ENCODE measurements at places on chromosomes 7 and 10.

DNA sequence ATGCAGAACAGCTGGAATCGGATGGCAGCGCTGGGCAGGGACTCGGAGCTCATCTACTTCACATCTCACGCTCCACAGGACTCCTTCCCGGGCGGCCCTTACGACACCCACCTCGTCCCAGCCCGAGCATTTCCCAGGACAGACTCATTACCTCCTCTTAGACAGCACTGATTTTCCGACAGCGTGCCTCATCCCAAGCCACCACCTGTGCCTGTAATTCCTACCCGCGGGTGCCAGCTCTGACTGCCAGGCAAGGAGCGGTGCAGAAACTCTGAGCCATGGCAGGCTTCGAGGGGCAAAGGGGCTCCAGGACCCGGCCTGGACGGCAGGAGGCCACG lies 25.6 kb downstream of the GPER1 start:
- DNase-seq = no peak

- DNase-seq = no peak
Observed at GRCh38 chr10:16491933-16492332, 29.7 kb downstream of the C1QL3 start.

- no peak for DNase-seq
Observed at GRCh38 chr10:373015-373414, 237.8 kb downstream of the ZMYND11 start.

- DNase-seq = no peak
Observed at GRCh38 chr10:118332948-118333710, 9.0 kb downstream of the FAM204A start.

- no peak for DNase-seq
Observed at GRCh38 chr10:1416456-1417037, 320.8 kb downstream of the ADARB2 start.

GRCh38 chr7:46129831-46130230 lies 208.8 kb upstream of the IGFBP3 start:
- no peak for DNase-seq

GRCh38 chr7:120864141-120864900 lies 6.4 kb upstream of the TSPAN12 start:
- DNase-seq = no peak

DNA sequence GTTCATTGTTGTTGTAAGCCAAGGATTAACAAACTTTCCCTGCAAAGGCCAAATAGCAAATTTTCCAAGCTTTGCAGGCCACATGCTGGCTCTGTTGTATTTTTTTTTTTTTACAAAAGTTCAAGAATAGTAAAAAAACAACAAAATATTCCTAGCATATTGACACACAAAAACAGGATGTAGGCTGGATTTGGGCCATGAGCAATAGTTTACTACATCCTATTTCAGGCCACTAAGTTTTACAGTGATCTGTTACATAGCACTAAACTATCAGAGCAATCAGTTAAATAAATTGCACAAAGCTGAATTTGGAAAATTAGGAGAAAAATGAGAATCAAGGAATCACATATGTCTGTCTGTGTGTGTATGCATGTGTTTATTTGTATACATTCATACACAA lies 491.8 kb upstream of the GHITM start:
- no peak for DNase-seq

DNA sequence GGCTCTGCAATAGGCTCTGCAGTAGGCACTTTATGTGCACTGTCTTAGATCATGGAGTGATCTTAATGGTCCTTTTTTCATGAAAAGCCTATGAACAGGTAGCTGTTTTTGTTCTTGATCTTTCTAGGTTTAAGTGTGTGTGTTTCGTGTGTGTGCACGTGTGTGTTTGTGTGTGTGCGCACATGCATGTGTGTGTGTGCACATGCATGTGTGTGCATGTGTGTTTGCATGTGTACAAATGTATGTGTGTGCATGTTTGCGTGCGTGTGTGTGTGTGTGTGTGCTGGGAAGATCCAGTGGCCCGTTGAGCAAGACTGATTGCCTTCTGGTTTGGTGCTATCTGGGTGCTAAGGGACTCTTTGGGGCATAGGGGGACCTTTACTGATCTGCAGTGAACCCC lies 334.8 kb downstream of the GLRX3 start:
- DNase-seq = no peak

- DNase-seq = no peak
Observed at GRCh38 chr10:108090476-108091215, 926.1 kb upstream of the SORCS1 start.

DNA sequence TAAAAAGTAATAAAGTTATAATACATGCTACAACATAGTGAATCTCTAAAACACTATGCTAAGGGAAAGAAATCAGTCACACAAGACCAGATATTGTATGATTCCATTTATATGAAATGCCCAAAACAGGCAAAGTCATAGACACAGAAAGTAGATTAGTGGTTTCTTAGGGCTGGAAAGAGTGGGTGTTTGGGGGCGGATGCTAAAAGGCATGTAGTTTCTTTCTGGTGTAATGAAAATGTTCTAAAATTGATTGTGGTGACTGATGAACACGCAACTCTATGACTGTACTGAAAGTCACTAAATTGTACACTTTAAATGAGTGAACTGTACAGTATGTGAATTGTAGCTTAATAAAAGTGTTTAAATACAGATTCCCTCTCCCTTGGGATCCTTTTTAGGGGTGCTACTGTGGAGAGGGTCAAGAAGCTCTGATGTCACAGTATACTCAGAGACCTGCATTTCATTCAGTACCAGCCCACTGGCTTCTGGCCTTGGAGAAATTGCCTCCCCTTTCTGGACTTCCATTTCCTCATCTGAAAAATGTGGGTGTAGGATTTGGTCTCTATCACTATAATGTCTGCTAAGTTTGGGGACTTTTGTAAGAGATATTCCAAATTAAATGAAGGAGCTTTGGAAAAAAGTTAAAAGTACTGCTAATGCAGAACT lies 46.4 kb downstream of the AOAH start:
- DNase-seq = no peak

DNA sequence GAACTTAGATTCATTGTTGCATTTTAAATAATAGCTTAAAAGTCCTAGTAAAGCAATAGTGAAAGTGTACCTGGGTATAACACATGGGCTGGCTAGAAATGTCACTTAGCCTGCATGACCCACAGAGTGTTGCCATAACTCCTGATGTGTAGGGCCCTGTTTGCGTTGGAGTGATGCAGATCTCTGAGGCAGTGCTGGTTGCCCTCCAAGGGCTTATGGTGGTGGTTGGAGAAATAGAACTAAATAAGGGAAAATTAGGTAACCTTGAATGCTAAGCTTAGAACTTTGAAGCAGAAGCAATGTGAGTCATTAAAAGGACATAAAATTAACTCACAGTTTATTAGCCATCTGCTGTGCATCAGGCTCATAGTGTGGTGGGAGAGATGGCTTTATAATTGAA lies 105.7 kb downstream of the CCNY start:
- DNase-seq = no peak

GRCh38 chr7:25788961-25789620 lies 362.9 kb upstream of the NFE2L3 start:
- DNase-seq = no peak

GRCh38 chr10:72685264-72685921 lies 6.5 kb upstream of the MCU start:
- DNase-seq = no peak

- DNase-seq = no peak
Observed at GRCh38 chr10:131636841-131637724, 263.7 kb upstream of the PPP2R2D start.

DNA sequence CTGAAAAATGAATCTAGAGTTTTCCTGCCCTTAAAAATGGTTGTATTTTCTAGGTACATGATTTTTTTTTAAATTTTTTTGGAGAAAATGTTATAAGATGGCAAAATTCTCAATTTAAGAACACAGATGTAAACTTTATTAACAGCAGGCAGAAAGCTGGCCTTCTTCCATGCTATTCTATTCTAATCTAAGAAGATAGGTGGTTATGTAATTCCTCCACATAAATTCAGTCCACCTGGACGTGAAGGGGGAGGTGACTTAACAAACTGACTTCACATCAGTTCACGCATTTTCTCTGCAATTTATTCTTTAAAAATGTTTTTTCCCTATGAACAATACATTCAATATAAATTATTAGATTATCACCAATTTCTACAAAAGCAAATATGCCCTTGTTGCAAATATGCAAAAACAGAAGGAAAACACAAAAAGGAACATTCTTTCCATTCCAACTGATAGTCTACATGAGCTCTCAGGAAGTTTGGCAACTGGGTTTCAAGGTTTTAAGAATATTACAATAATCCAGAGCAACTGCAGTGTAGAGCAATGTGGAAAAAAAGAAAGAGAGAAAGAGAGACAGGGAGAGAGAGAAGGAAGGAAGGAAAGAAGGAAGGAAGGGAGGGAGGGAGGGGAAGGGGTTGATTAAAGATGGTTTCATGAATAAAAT lies 76.8 kb downstream of the HIBADH start:
- no peak for DNase-seq

DNA sequence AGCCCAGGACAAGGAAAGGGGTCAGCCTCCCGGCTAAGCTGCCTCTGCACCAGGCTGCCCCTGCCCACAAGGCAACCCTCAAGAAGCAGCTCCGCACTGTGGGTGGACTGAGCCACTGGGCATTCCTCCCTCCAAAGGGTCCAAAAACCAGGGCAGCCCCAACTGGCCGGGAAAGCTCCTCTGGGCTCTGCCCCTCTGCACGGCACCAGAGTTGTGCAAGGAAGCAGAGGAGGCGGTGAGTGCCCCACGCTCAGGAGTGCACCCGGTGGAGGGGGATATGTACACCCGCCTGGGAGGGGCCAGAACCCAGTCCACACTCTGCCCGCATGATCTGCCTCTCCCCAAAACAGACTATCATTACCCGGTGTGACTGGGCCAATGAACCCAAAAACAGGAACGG lies 43.8 kb downstream of the PTPRN2 start:
- DNase-seq = no peak

DNA sequence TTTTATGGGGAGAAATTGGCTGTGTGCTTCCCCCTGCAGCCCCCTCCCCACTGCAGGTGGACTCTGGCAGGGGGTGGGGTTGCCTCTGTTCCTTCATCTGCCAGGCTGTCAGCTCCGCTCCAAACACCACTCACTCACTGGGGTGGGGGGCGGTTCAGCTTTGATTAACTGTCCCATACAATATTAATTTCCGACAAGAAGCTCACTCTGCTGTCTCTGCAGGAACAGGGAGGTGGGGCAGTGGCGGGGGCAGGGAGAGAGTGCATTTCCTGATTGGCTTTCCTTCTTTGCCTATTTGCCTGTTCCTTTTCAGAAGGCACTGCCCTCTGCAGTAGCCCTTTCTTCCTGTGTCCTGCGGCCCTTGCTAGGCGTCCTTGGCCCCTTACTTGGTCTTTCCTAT lies 500.8 kb downstream of the PLXNA4 start:
- DNase-seq = no peak

DNA sequence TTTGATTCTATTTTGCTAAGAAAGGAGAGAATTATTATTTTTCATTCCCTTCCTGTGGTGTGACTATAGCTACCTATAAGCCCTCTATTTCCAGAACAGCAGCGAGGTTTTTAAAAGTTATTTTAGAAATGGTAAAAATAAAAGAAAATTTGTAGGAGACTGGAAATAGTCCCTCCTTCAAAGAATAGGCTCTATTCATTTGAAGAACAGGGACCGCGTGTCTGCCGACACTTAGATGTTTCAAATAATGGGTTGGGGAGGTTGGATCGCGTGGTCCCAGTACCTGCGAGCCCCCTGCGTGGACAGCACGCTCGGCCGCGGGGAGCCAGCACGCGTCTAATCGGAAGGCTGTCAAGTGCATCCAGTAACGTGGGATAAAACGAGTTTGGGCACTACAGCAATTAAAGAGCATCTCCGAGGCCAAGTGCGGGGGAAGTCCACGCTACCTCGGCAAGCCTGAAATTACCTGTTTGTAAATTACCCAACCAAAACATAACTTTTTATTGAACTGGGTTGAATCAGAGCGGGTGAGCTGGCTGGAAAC lies 1.0 kb downstream of the CACNA2D1 start:
- DNase-seq = peak; percentile 42

- DNase-seq = no peak
Observed at GRCh38 chr7:151684408-151685175, 164.9 kb upstream of the RHEB start.

- DNase-seq = no peak
Observed at GRCh38 chr7:83248000-83248399, 85.3 kb upstream of the PCLO start.

DNA sequence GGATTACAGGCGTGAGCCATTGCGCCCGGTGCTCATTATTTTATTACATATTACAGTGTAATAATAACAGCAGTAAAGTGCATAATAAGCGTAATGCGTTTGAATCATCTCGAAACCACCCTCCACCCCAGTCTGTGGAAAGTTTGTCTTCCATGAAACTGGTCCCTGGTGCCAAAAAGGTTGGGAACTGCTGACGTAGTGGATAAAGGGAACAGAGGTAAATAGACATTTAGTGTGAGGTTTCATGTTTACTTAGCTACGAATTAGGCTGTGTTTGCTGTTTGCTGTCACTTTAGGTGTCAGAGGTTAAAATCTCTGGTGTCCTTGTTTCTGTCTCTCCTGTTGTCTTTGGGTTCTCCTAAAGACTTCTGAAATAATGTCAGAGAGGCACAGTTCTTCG lies 60.3 kb upstream of the SLC39A12 start:
- DNase-seq = no peak

DNA sequence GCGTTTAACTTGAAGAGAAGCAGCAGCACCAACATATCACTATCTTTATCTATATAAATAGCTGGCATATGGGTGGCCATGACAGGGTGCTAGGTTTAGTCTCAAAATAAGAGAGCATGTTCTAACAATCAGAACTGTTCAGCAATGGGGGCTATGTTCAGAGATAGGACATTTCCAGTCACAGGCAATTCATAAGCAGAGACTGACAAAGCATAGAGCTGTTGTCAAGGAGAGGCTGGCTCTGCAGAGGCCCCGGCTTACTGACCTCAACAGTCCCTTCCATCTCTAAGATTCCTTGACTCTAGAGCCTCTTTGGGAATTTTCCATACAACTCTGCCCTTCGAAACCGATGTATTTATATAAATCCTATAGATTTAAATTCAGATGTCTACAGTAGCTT lies 17.2 kb downstream of the ANK3 start:
- peak; percentile 72 for DNase-seq
